ENCODE measurements at places on chromosomes 16 and 17.

- no peak for DNase-seq
These were observed 48.5 kb downstream of the ZNF18 start for GRCh38 chr17:11948789-11949188.

DNA sequence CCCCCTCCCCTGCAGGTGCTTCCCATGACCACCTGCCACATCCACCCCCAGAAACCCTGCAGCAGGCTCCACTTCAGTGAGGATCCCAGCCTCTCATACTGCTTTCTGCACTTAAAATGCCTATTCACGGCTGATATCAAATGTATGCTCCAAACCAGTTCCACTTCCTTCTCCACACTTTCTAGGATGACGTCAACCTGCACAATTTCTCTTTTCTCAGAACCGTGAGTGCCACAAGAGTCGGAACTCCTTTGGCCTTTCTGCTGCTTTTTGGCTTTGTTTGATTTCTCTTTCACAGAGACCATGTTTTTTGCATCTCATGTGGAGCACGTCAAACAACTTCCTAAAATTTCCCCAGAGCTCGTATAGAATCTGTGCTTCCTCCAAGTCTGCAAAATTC lies 378.8 kb upstream of the TNRC6C start:
- no peak for DNase-seq

- DNase-seq: no peak
These were observed 622 bp downstream of the TOM1L2 start for GRCh38 chr17:17971431-17972125.

DNA sequence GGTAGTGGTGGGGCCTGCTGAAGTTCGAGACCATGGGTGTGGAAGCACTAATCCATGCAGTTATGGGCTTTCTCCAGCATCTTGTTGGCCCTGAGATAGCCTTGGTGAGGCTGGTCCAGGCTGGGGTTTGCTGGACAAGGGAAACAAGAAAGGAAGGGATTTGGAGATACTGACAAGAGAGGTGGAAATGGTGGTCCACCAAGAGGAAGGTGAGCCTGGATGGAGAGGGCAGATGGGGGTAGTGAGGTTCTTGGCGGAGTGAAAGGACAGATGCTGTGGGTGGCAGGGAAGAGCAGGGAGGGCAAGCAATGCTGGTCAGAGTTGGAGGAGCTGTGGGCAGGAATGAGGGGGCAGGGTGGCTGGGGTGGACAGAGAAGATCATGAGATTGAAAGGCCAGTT lies 5.5 kb upstream of the SMPD3 start:
- no peak for DNase-seq

- no peak for DNase-seq
These were observed 177.2 kb downstream of the PMP22 start for GRCh38 chr17:15087946-15088345.

- DNase-seq: peak; percentile 76
These were observed at the start of gene RPAIN for GRCh38 chr17:5419959-5420653. TSS of gene RPAIN (plus strand) at chr17:5420182. CDS start at chr17:5420211, 29 bp downstream.

GRCh38 chr17:68497885-68498319 lies 14.3 kb upstream of the PRKAR1A start:
- no peak for DNase-seq

DNA sequence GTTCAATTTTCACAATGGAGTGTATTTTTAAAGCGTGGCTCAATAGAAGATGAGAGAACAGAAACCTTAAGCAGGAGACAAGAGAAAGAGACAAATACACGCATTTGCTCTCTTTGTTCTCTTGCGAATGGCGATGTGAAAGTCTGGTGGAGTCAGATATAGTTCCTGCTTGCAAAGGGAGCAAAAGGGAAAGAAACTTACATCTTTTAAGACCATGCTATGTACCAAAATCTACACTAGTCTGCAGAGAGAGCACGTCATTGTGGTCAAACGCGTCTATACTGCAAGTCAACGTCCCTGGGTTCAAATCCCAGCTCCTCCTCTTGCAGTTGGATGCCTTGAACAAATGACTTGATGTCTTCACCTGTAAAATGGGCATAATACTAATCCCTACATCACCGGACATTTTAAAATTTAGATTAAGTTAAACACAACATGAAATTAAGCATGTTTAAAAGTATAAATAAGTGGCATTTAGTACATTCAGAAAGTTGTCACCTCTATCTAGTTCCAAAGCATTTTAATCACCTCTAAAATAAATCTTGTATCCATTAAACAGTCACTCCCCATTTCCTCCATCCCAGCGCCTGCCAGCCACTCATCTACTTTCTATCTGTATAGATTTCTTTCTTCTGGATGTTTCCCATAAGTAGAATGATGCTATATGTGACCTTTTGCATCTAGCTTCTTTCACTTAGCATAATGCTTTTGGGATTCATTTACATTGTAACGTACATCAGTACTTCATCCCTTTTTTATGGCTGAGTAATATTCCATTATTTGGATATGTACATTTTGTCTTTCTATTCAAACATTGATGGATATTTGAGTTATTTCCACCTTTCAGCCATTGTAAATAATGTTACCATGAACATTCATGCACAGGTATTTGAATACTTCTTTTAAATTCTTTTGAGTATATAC lies 406.9 kb downstream of the TMEM114 start:
- DNase-seq: no peak

DNA sequence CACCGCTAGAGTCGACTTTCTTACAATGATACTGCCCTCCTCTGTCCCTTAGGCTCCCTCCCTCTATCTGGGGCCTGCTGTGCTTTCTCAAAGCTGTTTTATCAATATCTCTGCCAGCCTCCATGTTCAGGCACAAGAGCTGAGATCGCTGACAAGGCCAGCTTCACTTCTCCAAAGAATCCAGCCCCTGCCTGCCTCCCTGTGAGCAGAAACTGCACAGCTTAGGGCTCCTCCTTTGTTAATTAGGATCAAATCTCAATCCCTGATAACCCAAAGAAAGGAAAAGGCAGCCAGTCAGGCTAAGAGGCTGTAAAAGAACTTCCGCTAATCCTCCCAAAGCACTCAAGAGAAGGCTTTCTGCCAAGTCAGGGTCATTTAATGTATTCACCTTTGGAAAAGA lies 616.0 kb upstream of the CDH11 start:
- DNase-seq: no peak

DNA sequence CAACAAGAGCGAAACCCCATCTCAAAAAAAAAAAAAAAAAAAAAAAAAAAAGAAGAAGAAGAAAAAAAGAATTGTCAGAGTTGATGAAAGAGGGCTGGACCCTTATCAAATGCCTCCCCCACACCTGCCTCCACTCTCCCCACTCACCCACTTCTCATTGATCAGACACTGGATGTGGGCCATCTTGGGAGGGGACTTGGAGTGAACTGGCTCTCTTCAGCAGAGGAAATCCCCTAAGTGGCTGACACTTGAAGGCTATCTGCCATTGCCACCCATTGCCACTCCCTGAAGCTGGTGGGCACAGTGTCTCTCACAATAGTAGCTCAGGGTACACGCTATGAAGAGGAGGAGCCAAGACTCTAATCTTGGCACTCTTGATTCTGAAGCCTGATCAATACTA lies 1.6 kb downstream of the ITGA2B start:
- DNase-seq: no peak

- DNase-seq: no peak
These were observed 67.9 kb downstream of the CEP95 start for GRCh38 chr17:64574646-64575045.

GRCh38 chr17:82524540-82524939 lies 5.0 kb downstream of the FOXK2 start:
- DNase-seq: no peak

- no peak for DNase-seq
These were observed 26.4 kb downstream of the ARHGAP44 start for GRCh38 chr17:12815642-12816141.

DNA sequence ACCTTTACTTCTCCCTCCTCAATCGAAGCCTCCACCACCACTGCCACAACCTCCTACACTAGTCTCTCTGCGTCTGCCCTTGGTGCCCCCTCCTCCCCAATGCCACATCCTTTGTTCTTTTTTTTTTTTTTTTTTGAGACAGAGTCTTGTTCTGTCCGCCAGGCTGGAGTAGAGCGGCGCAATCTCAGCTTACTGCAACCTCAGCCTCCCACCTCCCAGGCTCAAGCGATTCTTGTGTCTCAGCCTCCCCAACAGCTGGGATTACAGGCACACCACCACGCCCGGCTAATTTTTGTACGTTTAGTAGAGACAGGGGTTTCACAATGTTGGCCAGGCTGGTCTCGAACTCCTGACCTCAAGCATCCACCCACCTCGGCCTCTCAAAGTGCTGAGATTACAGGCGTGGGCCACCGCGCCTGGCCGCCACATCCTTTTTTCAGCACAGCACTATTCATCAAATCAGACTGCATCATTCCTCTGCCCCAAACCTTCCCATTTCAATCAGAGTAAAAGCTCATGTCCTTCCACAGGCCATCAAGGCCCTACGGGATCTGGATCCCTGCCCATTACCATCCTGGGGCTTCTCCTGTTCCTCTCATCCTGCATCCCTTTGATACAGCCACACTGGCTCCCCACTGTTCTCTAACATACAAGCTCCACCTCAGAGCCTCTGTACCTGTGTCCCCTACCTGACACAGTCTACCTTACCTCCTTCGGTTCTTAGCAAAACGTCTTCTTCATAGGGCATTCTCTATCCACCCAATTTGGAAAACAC lies 2.0 kb downstream of the KLHL11 start:
- DNase-seq: no peak

DNA sequence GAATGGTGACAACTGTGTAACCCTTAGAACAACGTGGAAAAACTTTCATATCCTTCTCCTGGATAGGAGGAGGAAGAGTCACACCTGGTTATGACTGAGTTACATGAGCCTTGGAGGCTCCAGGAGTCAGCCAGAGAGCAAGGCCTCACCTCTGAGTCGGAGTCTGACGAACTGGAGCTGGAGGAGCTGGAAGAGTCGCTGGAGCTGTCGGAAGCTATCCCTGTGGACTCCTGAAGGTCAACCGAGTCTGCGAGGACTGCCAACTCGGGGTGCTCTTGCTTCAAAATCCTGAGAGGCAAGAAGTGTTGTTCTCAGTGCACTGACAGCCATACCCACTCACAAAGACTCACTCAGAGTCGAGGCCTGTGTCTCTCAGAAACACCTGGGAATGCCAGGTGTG lies 6.2 kb downstream of the JMJD6 start:
- no peak for DNase-seq

GRCh38 chr17:40058186-40058784 lies 4.1 kb upstream of the MED24 start:
- DNase-seq: no peak
